ENCODE measurements at places on chromosomes 12 and 14.

DNA sequence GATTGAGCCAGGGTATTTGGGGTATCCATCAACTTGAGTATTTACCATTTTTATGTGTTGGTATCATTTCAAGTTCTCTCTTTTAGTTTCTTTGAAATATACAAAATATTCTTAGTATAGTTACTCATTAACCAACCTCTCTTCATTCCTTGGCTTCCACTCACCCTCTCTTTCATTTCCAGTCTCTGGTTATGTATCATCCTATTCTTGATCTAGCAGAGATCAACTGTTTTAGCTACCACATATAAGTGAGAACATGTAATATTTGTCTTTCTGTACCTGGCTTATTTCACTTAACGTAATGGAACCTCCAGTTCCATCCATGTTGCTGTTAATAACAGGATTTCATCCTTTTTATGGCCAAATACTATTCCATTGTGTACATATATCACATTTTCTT lies 86.9 kb downstream of the DACT1 start:
- H3K36me3 ChIP-seq = no peaks in the 10 kb centered on the region
- no peak for DNase-seq
- H3K4me3 ChIP-seq = no peak overlapping the region
- H3K27me3 ChIP-seq = no peaks in the 10 kb centered on the region

DNA sequence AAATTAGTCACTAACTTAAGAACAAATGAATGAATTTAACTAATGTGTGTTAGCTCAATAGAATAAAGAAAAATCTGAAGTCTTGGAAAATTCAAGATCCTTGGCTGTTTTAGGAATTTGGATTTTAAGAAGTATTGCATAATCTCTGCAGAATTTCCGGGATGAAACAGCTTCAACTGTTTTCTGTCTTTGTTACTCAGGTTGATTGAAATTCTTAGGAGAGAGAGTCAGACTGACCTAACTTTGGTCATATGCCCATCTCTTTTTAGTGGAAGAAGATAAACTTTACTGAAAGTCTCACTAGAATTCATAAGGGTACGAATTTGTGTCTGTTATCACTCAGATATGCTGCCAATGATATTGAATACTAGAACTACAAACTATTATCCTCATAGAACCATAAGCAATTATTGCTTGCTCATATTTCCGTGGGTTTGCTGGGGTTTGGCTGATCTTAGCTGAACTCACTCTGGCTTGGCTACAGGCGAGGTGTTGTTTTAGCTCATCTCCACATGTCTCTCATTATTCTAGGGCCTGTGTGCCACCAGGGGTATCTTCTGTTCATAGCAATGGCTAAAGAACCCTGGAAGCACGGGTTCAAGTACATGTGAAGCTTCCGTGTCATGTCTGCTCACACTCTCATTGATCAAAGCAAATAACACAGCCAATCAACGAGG lies 257.4 kb upstream of the NOVA1 start:
- no peaks in the 10 kb centered on the region for H3K4me1 ChIP-seq
- no peaks in the 10 kb centered on the region for H3K36me3 ChIP-seq
- H3K4me3 ChIP-seq = no peak overlapping the region

DNA sequence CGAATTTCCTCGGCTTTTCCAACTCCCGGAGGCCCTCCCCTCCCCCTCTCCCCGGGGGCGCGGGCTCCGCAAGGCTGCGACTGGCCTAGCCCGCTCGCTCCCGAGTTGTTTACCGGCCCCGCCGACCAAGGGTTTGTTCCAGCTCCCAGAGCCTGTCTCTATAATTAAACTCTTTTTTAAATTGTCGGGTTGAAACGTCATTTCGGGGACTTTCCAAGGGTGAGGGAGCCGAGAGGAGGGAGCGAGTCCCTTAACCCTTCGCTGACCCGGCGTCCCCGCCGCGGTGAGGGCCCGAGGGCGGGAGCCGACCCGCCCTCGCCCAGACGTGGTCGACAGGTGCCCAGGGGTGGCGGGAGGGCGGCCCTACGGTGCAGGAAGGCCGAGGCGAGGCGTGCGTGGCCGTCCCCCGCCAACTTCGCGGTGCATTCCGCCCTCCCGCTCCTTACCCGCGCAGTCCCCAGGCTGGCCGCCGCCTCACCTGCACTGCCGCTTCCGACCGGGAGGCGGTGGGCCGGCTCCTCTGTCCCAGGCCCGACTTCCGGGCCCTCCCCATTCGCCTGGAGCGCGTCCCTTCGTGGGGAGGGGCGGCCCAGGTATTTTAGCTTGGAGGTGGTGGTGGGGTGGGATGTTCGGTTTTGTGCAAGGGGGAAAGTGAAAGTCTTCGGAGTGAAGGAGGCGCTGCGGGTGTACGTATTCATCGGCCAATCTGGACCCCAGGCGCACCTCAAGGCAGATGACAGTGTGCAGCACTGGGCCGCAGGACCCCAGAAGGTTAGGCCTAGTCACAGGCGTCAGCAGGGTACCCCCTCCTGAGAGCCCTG lies 2.9 kb upstream of the ZFP36L1 start:
- peaks cover 5% of the 10 kb centered on the region for H3K36me3 ChIP-seq
- peak overlapping the region; percentile 100 for H3K27ac ChIP-seq
- peak; percentile 88 for DNase-seq
- peaks cover 15% of the 10 kb centered on the region for H3K4me1 ChIP-seq
- no peaks in the 10 kb centered on the region for H3K27me3 ChIP-seq
- H3K4me3 ChIP-seq = peak overlapping the region; percentile 86

GRCh38 chr12:20631711-20632110 lies 63.4 kb upstream of the SLCO1C1 start:
- DNase-seq = no peak
- H3K27me3 ChIP-seq = no peaks in the 10 kb centered on the region
- no peak overlapping the region for H3K4me3 ChIP-seq
- no peak overlapping the region for H3K27ac ChIP-seq

- H3K36me3 ChIP-seq = no peaks in the 10 kb centered on the region
- no peak for DNase-seq
- H3K4me1 ChIP-seq = no peaks in the 10 kb centered on the region
- H3K27me3 ChIP-seq = no peaks in the 10 kb centered on the region
Measured at GRCh38 chr12:13028825-13029570, 15.2 kb upstream of the FAM234B start.

Data from lower lobe of right lung (tissue), 2 donors.